Choroid plexus epithelial cell (primary cell): ENCODE measurements at places on chromosomes 6 and 20.

DNA sequence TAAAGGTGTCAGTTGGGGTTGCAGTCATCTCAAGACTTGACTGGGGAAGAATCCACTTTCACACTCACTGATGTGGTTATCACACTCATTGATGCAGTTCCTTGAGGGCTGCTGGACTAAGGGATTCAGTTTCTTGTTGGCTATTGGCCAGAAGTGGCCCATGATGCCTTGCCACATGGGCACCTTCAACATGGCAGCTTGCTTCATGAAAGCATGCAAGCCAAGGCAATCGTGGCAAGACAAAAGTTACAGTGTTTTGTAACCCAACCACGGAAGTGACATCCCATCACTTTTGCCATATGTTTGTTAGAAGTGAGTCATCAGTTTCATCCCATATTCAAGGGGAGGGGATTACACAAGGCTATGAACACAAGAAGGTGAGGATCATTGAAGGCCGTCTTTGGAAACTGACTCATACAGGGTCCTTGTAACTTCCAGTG, 3.8 kb upstream of the RANBP9 start:
- DNase-seq = no peak

DNA sequence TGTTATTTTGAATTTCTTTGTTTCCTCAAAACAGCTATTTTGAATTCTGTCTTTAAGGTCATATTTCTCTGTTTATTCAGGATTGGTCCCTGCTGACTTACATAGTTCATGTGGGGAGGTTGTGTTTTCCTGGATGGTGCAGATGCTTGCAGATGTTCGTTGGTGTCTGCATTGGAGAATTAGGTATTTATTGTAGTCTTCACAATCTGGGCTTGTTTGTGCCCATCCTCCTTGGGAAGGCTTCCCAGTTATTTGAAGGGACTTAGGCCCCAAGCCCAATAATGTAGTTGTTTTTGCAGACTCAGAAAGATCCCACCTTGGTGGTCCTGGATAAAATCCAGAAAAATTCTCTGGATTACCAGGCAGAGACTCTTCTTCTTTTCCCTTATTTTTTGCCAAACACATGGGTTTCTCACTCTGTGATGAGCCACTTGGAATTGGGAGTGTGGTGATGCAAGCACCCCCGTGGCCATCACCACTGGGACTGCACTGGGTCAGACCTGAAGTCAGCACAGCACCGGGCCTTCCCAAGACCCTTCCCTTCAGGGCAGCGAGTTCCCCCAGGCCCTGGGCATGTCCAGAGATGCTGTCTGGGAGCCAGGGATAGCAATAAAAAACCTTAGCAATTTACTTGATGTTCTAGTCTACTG, 81.6 kb upstream of the EZR start:
- DNase-seq = no peak

GRCh38 chr6:158781692-158782373, 37.3 kb downstream of the EZR start:
- no peak for DNase-seq

GRCh38 chr6:108806665-108807064, 41.6 kb upstream of the ARMC2 start:
- no peak for DNase-seq

DNA sequence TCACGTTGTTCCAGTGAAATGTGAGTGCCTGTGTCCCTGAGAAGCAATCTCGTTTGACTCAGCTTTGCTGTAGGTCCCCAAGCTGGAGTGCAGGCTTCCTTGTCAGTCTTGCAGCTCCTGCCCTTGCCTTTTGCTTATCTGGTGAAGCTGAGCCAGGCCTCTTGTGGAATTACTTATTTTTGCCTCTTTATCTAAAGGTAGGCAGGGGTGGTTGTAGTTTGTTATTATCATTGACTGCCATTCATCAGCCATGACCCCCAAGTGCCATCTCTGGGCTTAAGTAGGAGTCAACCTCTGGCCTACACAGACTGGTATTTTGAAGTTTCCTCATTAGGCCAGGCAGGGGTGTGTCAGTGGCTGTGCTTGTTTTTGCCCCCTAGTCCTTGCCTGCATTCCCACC, 2.1 kb downstream of the TMEM14B start:
- no peak for DNase-seq

GRCh38 chr6:14799928-14800327, 445.9 kb upstream of the JARID2 start:
- peak; percentile 96 for DNase-seq

GRCh38 chr6:75396005-75396800, 97.4 kb downstream of the FILIP1 start:
- peak; percentile 82 for DNase-seq

DNA sequence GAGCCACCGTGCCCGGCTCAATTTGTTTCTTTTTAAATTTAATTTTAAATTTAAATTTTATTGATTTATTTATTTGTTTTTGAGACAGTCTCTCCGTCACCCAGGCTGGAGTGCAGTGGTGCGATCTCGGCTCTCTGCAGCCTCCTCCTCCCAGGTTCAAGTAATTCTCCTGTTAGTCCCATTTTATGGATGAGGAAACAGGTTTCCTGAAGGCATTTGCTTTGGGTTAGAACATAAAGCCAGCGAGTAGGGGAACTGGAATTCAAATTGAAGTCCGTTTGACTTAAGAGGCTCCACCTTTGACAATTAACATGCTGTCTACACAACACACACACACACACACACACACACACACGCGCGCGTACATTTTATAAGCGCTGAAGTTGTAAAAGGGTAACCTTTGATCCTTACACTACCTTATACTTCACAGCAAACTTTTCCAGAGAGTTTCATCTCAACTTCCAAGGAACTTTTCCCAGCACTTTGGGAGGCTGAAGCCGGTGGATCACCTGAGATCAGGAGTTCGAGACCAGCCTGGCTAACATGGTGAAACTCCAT, 232.0 kb downstream of the BCAS1 start:
- no peak for DNase-seq

- peak; percentile 11 for DNase-seq
Measured at GRCh38 chr20:59945731-59946130, 5.5 kb downstream of the FAM217B start.

DNA sequence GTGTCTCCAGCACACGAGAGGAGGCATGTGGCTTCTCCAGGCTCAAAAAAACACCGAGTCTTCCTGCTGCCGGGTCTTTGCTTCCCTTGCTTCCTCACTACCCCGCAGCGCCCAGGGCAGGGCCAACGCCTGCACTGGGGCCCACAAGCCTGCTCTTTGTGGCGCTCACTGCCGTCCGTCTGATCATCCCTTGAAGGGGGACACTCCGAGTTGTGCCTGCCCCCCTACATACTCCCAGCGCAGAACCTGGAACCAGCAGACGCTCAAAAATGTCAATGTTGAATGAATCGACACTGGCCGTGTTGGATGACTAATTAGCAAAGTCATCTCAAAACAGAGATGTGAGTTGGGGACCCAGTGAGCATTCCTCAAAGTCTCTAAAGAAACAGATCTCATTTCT, 8.1 kb upstream of the ARFGAP1 start:
- no peak for DNase-seq

DNA sequence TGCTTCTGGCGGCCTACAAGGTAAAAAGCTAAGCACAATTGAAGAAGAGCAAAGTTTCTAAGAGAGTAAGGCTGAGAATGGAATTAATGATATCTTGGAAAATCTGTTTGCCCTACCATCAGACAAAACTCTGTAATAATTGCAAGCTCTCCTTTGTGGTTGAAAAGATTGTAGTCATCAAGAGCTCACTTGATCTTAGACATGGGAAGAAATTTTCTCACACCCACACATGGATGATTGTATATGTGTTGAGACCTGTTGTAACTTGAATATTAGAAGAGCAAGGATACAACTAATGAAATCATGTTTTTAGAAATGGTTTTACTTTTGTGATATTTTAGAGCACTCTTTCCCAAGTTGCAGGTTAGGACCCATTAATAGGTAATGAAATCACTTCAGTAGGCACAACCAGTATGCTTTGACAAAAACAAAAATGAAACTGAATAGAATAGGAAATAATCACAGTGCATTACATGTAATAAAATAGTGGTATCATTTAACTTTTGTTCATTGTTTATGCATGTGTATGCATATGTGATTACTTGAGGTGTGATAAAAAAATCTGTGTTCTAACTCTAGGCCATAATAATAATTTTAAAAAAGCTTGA, 14.0 kb downstream of the DCBLD1 start:
- peak; percentile 83 for DNase-seq

DNA sequence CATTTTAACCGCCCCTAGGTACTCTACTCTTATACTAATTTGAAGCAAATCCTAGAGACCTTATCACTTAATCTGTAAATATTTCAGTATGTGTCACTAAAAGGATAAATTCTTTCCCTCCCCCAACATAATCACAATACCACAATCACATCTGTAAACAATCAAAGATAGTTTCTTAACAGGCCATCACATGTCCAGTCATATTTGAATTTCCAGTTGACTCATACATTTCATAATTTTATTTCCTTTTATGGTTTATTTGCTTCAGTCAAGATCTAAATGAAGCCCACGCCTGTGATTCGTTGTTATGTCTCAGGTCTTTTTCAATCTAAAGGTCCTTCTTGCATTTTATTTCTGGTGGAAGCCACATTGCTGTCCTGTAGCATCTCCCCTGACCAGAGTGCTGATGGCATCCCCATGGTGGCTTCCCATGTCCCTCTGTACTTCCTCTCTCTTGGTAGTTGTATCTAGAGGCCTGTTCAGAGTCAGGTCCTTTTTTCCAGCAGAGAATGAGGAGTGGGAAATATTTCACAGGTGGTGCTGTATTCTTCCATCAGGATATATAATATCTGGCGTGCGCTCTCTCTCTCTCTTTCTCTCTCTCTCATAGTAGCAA, 128.6 kb upstream of the SLC22A23 start:
- DNase-seq = peak; percentile 86

DNA sequence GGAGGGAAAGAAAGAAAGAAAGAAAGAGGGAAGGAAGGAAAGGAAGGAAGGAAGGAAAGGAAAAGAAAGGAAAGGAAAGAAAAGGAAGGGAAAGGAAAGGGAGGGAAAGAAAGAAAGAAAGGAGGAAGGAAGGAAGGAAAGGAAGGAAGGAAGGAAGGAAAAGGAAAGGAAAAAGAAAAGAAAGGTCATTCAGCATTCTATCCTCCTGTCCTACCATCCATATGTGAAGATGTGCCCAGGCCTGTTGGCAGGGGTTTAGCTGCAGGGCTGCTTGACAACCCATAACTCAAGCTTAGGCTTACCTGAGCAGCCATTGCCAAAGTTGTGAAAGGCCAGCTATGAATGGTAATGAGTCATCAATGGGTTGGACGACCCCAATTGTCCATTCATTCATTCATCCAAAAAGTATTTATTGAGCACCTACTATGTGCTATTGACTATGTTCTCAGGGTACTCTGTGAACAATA, 49.9 kb upstream of the OCSTAMP start:
- DNase-seq = no peak

GRCh38 chr6:2795162-2795561, 30.0 kb downstream of the WRNIP1 start:
- DNase-seq = no peak

DNA sequence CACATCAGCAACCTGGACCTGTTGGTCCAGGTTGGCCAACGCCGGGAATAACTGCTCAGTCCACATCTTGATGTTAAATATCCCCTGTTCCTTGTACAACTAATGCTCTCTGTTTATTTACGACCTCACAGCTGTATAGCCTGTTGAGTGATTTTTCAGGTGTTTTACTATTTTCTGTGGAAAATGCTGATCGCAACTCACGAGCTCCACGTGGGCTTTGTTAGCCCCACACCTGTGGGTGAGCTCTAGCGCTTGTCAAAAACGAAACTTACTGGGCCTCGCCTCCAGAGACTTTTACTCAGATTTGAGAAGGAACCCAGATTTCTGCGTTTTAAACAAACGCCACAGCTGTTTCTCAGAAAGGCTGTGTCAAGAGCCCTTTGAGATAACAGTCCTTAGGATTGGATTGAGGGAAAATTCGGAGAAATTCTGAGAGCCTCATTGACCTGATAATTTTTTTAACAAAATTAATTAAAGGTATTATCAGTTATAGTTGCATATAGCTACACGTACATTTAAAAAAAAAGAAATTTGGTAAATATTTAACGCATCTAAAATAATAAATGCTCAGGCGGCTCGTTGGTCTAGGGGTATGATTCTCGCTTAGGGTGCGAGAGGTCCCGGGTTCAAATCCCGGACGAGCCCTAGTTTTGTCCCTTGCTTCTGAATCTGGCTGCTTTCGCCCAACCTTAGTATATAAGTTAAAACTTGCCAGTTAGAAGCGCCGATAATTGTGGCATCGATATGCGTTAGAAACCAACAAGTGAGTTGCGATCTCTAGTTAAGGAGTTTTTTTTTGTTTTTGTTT, 16.7 kb downstream of the HMGN4 start:
- peak; percentile 71 for DNase-seq

GRCh38 chr6:111105578-111105977, 18.3 kb downstream of the SLC16A10 start:
- DNase-seq = peak; percentile 40

DNA sequence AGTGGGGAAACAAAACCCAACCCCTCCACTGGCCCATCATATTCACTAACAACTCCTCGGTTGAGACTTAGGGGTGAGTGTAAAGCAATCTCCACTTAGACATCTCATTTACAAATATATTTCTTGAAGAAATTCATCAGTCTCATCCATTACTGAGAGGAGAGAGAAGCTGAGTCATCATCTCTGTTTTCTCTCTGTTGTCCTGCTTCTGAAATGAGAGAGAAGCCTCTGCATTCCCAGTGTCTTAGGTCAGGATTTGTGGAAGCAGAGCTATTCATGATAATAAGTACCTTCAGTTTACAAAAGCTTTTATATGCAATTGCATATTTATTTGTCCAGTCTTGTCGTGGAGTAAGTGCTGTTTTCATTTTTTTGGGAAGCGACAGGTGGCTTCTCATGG, 879 bp downstream of the MEP1A start:
- peak; percentile 13 for DNase-seq

DNA sequence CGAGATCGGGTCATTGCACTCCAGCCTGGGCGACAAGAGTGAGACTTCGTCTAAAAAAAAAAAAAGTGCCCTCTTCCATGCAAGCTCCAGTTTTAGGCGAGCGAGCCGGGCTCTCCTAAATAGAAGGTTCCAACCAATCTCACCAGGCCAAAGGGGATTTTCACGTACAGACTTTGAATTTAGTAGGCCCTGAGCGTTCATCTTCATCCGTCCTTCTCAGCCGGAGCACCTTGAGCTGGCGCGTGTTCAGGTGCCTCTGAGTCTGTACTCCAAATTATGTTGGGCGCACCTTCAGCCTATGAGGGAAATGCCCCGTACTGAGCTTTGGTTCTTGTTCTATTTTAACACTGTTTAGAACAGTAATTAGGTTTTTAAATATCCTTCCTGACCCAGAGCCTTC, 817 bp upstream of the TAP2 start:
- DNase-seq = no peak

DNA sequence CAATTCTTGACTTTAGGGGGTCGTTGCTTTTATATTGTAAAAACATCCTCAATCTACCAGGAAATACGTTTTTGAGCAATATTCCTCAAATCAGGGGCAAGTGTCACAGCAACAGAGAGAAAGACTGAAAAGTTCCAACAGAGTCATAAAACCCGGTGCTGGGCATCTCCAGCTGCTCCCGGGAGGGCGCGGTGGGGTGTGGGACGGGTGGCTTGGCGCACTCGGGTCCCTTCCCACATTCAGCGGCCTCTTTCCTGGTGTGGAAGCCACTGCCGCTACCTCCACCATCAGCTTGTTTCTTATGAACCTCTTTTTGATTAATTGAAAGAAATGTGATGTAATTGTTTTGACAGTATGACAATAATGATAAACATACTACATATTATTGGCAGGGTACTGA, 98.2 kb downstream of the IRF4 start:
- no peak for DNase-seq

GRCh38 chr20:20518263-20518662, 150.4 kb downstream of the INSM1 start:
- no peak for DNase-seq

- DNase-seq = no peak
Measured at GRCh38 chr6:24006254-24006653, 119.8 kb upstream of the NRSN1 start.
